ENCODE measurements at places on chromosomes 6 and 20.

GRCh38 chr6:63527658-63528514, 44.4 kb upstream of the LOC128125822 start:
- no peak for DNase-seq

GRCh38 chr6:39669973-39670342, 55.2 kb downstream of the KIF6 start:
- no peak for DNase-seq

DNA sequence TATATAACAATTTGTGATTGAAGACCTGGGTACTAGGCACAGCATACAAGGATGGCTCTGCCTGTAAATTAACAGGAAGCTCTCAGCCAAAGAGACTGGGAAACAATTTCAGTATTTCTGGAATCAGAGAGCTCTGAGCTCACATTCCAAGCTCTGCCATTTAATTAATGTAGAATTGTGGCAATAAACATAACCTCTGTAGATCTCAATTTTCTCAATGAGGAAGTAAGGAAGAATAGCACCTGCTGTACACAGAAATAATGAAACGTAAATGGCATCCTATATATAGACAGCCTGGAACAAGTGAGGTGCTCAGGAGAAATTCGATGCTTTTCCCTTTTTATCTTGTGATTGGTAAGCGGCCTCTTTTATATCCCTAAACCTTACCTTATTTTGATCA, 538.5 kb upstream of the JAG1 start:
- DNase-seq = no peak

DNA sequence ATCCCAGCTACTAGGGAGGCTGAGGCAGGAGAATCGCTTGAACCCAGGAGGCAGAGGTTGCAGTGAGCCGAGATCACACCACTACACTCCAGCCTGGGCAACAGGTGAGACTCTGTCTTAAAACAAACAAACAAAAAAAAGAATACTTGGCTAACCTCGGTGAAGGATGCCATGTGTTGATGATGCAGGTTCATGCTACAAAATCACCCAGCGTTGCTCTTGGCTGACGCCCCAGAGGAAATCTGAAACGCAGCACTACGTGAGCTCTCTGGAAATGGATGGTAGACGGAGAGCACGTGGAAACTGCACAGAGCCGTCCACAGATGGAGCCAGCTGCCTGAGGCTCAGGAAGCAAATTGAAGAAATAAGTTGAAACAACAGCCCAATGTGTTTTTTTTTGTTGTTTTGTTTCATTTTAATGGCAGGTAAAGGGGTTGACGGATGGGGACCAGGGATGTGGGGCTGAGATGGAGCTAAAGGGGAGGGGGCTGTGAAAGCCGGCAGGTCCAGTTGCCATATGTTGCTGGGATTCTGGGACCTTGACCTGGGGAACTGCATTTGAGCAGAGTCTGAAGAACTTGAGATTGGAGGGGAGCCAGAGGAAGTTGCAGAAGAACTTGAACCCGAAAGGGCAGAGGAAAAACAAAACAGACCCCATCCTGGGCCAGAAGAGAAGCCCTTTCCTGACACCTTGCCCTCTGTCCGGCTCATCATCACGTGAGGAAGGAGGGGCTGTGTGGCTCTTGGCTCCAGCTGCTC, 12.8 kb upstream of the MANBAL start:
- DNase-seq = peak; percentile 46

DNA sequence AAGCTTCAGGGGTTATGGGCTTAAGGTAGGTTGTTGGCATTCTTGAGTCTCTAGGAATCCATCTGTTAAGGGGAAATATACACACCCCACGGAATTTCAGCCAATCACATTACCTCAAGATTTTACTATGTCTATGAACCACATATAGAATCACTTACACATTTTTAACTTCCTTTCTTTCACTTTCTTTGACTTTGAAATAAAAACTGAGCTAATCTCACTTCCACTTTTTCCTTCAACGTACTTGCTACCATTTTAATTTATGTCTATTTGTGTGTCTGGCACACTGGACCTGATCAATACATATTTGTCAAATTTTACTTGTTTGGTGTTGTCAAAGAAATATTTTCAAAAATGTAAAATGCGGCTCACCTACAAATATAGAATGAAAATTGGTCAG, 545.4 kb upstream of the JAG1 start:
- no peak for DNase-seq

DNA sequence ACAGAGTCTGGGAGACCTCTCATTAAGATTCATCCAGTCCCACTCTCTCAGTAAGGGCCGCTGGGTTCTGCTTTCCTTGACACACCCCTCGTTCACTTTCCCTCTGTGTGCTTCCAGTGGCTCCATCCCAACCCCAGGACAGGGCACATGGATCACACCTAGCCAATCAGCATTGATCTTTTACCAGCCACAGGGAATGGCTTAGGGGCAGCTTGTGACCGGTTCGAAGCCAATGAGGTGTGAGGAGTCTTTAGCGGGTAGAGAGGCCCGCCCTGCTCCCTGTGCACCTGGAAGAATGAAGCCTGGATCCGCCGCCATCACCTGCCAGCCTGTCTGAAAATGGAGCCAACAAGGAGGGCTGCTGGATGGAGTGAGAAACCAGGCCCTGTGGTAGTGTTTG, 35.2 kb upstream of the OVOL2 start:
- DNase-seq = no peak

All from GM12891 (cell line).